ENCODE measurements at places on chromosomes 2 and 18.

DNA sequence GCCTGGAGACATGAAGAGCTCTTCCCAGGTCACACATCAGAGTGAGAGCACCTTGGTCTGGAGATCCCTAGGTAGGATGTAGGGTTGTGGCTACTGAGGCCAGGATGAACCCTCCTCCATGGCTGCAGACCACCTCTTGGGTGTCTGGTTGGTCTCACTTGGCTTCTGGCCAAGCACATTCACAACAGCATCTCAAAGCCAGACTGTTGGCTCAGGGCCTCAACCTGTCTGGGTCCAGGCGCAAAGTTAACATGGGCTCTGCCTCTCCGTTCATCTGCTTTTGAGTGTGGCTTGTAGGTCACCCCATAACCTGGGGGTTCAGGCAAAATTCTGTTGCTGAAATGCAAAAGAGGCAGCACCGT lies 40.1 kb downstream of the RHOB start:
- DNase-seq: no peak

DNA sequence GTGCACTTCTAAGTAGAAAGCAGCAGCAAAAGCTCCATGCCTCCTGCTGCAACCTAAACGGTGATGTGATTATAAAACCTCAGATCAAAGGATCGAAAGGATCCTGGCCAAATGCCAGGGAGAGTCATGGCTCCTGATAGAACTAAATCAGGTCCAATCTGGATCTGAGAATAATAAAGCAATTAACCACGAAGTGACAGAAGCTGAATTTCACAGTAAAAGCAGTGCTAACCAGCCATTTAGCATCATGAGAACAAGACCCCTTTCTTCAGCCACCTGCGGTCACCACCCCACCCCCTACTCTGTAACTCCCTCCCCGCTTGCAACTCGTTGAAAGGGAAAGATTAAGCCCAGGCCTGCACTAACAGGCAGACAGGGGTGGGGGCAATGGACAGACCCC lies 748.7 kb downstream of the BCL11A start:
- DNase-seq: no peak

DNA sequence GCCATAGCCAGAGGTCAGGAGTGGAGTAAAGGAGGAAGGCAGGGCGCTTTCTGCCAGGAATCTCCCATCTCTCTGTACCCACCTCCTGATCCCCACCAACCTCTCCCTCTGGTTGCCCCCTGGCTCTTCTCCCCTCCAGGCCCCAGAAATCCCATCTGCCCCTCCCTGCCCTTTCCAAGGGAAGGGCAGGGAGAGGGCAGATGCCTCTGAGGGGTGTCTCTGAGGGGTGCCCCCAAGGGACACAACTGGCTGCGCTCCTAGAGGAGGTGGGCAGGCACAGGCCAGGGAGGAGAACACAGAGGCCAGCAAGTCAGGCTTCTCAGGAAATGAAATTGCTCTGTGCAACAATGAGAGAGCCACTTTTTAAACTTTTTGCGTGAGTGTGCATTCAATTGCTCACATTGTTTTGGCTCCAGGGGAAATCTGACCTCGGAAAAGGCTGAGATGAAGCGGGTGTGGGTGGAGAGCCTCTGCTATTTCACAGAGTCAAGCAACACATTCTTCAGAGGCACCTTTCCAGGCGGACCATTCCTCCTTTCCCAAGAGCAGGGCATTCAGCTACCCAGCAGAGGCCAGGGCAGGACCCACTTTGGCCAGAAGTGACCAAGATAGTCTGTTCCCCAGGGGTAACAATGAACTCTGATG lies 125.5 kb downstream of the SMAD7 start:
- DNase-seq: no peak

DNA sequence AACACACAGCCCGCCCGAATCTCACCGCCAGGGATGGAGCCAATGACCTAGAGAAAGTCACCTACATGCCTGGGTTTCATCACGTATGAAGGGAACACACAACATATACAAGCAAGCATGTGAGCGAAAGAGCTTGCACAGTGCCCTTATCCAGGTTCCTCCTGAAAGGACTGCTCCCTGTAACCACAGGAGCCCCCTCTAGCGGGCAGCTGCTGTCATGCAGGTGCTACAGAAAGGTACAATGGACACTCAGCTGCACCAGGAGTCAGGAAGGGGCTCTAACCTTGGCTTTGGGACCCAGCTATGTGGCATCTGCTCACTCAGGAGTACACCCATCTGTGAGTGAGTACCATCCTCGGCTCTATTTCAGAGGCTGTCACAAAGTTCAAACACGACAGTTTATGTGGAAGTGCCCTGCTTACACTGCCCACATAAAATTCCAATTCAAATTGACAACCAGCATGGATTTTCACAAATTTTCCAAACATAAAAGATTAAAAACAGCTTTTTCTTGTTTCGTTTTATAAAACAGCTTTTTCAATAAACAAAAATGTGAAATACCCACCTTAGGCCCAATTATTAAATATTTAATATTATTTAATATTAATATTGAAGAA lies 3.5 kb downstream of the NDUFA10 start:
- no peak for DNase-seq

DNA sequence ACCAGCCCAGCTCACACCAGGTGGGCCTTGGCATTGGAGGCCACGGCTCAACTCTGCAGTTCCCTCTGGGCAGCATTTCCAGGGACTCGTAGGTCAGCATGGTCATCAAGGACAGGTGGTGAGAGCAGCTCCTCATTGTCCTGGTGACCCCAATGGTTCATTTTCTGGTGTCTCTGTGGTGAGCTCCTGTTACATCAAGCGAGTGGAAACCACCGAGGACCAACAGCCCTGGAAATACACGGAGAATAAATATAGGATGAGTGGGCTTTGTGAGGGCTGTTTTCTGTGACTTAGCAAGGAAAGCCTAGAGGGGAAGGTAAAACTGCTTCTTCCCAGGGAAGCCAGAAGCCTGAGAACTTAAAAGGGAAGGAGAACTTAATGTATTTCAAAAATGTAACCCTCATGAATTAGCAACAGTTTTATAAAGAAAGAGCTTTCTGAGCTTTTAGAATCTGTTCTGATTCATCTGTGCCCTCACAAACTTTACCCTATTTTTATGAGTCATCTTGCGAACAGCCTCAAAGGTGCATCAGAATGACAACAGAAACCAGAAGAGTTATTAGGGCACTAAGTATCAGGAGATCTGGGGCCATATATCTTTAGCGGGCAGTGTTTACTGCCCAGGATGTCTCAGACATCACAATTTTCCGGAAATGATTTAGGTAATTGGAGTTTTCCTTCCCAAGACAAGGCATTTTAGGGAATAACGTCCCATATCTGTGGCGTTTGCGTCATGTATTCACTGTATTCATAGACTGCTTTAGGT lies 18.7 kb downstream of the C2orf92 start:
- DNase-seq: no peak

DNA sequence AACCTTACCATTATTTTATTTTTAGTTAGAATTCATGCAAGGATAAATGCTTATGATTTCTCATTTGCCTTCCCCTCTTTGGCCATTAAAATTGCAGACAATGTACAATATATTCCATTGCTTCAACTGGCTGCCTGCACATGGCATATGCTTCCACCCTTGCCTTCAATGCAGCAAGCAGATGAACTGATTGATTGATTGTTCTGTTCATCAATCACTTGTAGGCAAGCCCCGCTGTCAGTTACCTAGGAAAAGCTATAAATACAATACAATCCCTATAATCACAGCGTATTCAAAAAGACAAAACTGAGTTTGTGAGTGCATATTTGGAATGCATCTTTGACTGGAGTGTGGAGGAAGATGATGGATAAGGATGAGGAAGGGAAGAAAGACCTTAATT lies 73.6 kb upstream of the CAVIN2 start:
- no peak for DNase-seq

GRCh38 chr2:203501873-203502272 lies 33.2 kb downstream of the RAPH1 start:
- DNase-seq: no peak

DNA sequence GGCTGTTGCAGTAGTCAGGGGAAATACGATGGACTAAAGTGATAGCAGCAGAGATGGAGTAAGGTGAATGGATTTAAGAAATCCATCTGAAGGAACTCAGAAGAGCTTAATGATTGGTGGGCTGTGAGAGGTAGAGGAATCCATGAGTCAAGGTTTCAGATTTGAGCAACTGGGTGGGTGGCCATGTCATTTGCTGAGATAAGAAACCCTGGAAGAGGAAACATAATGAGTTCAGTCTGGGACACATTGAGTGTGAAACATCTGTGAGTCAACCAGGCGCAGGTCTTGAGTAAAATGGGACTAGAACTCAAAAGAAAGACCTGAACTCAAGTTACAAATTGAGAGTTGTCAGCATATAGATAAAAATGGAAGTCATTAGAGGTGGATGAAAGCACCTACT lies 19.7 kb upstream of the ASNSD1 start:
- DNase-seq: no peak

GRCh38 chr18:74895686-74896085 lies 298.0 kb downstream of the ZNF407 start:
- DNase-seq: no peak

GRCh38 chr2:26974352-26974751 lies 3.9 kb downstream of the MAPRE3 start:
- DNase-seq: no peak
